ENCODE measurements at places on chromosomes 3 and 15.

GRCh38 chr3:40691452-40691861 lies 166.7 kb downstream of the ZNF621 start:
- no peak for DNase-seq

GRCh38 chr15:80501476-80501875 lies 97.3 kb downstream of the ARNT2 start:
- DNase-seq: no peak

DNA sequence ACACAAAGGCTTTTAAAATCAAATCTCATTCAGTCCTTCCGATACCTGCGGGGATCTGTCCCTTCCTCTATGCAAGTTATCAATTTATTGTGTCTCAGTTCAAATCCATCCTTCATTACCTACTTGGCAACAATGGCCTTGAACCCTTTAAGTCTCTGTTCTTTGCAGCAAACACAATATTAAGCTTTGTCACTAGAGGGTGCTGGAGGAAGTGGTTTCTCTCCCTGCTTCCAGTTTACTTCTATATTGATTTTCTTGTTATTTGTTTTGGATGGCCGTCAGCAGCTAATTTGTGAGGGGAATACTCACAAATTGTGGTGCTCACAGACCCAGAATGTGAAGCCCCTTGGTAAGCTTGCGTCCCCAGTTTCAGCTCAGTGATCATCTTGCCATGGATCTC lies 278.3 kb downstream of the FGF12 start:
- no peak for DNase-seq

GRCh38 chr3:89488800-89489580 lies 381.6 kb downstream of the EPHA3 start:
- no peak for DNase-seq

DNA sequence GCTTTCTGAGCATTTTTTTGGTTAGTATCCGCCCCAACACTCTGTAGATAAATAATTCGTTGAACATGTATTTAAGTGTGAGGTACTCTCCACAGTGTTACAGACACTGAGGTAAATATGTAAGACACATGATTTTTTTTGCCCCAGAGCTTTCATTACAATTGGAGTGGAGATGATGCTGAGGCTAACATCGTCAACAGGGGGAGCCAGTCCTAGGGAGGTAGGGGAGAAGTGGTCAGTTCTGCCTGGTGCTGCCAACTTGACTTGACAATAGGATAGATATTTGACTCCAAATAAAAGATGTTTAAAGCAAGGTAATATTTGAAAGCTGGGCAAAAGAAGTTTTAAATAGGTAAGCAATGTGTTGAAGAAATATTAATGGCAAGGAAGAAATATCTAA lies 295.7 kb downstream of the UNC13C start:
- no peak for DNase-seq

- DNase-seq: no peak
Observed at GRCh38 chr3:193767353-193768069, 174.5 kb downstream of the OPA1 start.

- no peak for DNase-seq
Observed at GRCh38 chr3:110910346-110910955, 161.2 kb upstream of the NECTIN3 start.
